Esophagus muscularis mucosa (tissue), 4 donors: ENCODE measurements at places on chromosomes 5 and 9.

- no peak for DNase-seq
Measured at GRCh38 chr5:79229357-79230174, 6.4 kb upstream of the JMY start.

GRCh38 chr5:142378737-142379634 is 54.2 kb upstream of the SPRY4 start:
- no peak for DNase-seq

- no peak for DNase-seq
Measured at GRCh38 chr9:89361816-89362646, 43.7 kb downstream of the SECISBP2 start.

DNA sequence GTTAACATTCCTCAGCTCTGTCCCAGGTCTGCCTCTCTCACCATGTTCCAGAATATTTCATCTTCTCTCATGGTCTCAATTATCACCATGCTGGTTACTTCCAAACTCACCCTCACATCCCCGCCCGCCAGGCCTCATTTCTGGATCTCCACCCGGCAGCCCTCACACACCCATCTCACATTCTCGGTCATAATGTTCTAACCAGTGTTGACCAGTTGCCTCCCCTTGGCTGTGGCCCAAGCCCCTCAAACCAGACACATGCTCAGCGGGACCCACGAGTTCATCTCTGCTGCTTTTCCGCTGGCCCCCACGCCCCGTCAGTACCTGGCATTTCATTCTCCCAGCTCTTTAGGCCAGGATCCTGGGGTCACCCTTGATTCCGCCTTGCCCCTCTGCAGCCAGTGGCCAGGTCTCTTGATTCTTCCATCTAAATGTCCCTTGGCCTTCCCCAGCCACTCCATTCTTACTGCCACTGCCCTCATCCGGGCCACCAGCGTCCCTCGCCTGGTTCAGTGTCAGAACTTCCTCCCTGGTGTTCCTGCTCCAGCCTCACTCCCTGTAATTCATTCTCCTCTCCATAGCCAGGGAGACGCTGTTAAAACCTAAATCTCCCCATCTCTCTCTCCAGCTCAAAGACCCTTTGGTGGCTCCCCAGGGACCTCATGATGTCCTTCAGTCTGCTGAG is 141.7 kb downstream of the MVB12B start:
- DNase-seq: no peak

DNA sequence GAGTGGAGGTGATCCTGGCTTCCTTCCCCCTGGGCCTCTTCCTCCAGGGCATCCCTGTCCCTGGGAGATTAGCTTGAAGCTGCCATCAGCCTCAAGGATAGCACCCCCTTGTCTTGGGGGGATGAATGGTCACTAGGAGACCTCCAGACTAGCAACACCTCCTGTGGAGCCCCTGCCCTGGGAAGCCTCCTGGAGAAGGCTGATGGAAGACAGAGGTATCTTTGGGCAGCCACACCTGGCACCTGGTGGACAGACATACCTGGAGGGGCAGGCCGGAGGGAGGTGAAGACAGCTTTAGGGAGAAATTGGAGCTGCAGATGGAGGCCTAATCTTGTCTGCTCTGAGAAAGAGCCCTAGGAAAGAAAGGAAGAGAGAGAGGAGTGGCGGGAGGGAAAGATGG is 9.0 kb upstream of the TTLL11 start:
- no peak for DNase-seq

DNA sequence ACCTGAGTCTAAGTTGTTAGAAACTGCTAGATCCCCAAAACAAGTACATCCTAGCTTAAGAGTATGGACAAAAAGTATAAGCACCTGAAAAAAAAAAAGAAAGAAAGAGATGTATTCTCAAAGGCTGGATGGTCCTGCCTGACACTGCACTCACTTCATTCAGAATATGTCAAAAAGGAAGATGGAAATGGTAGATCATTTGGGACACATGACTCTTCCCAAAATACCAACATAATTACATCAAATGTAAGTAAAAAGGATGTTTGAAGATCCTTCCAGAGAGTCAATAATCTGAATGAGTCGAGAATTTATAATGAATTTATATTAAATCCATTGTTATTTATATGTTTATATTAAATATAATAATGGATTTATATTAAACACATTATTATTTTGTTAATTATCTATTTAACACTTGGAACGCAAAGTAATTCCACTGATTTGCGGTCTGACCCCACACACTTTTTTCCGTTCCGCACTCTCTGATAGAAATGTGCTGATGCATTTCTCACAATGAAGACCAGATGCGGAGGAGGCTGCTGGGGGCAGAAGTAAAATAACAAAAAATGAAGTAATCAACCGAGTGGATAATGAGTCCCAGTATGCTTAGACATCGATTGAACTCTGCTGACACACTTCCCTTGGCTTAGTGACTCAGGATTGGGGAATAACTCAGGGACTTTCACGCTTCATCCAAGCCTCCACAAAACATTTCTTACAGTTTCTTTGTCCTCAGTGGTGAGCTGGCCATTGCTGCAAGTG is 201.2 kb downstream of the ADAMTS12 start:
- no peak for DNase-seq

GRCh38 chr9:107952773-107953172 is 463.2 kb upstream of the KLF4 start:
- DNase-seq: no peak

DNA sequence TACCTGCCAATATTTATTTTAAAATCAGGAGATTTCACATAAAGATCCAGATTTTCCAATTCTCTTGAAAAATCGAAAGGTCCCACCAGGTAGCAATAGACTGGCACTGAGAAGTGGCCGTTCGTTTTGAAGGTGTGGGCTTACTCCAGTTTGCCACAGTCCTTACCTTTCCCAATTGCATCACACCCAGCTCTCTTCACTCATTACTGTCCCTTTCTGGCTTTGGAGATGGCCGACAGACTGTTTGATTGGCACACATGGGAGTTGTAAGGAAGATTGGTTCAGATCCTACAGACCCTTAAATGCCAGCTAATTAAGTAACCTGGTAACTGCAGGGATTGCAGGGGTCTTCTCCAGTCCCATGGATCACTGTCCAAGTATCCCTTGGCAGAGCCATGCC is 68.7 kb upstream of the LARP1 start:
- DNase-seq: no peak

DNA sequence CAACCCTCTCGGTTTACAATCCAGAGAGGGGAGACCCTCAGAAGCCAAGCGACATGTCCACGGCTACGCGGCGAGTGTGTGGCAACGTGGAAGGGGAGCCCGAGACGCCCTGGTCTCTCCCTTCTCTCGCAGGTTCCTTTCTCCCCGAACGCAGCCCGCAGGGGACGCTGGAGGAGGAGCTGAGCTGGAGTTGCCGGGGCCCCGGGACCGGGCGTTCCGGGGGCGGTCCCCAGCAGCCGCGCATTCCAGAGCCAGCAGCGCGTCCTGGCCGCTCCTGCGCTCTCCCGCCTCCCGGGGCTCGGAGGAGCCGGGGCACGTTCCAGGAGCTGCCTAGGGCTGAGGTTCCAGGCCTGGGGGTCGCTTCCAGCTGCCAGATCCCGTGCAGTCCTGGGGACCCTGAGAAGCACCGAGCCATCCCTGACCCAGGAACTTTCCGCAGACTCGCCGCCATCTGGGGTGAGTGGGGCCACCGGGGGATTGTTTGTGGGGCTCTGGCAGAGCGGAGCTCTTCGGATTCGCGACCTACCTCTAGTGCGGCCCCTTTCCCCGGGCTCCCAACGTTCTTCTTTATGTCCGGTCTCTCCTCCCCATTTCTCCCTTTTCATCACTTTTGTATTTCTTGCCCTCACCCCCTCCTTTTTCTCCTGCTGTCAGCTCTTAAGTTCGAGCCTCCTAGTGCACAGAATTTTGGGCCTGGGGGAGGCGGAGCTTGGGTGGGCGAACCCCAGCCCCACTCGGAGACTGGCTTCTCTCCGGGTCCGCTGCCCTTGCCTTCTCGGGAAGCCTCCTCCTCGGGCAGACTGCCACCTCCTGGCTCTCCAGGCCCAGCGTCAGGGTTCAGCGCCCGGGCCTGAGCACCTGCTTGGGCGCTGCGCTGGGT is at the start of gene SMIM3:
Gene SMIM3, plus strand, starts transcription at position 241 of the 880 bp plus-strand sequence. CDS start 16,684 bp downstream, outside the sequence.
- peak; percentile 94 for DNase-seq
